ENCODE measurements at places on chromosomes 4 and X. TPM values are rescaled to one million over a fixed set of nuclear protein-coding genes. Genes with fewer than 3 reads are reported as not detected.

Gene NUP54
- 45.4 TPM for total RNA-seq

Gene RS1
- total RNA-seq = not detected

Gene CFAP299
- not detected for total RNA-seq

Gene GUCY1A1
- 2.4 TPM for total RNA-seq

Gene NBDY
- 12.4 TPM for total RNA-seq

Gene BRS3
- not detected for total RNA-seq

Gene NR3C2
- 1.2 TPM for total RNA-seq

Gene MGAT4D
- not detected for total RNA-seq

Gene CXorf49
- not detected for total RNA-seq

Gene TKTL2
- not detected for total RNA-seq

Gene NAP1L5
- total RNA-seq = 0.42 TPM

Gene HEPH
- total RNA-seq = 11.1 TPM

Gene ARMCX4
- 4.4 TPM for total RNA-seq

- DNase-seq = no peak
These were observed 3.7 kb downstream of the ADGRG4 start for GRCh38 chrX:136304493-136304892.

DNA sequence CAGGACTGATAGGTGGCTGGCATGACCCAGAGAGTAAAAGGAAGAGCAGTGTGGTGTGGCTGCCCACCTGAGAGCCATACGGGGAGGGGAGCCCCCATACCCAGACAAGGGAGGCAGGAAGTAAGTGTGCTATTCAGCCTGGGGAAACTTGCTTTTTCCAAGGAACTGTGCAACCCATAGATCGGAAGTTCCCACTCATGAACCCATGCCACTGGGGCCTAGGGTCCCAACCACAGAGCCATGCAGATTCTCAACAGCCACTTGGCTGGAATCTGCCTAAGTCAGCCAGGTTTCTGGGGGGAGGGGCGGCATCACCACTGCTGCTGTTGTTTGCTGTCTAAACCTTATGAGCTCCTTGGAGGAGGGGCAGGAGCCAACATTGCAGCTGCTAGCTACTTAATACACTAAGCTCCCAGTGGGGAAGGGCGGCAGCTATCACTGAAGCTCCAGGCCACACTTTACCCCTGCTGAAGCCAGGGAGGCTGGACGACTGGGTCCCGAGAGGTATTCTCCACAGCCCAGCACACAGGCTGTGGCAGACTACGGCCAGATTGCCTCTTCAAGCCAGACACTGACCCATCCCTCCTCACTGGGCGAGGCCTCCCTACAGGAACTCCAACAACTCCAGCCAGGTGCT lies 410.4 kb downstream of the INPP4B start:
- DNase-seq = no peak

DNA sequence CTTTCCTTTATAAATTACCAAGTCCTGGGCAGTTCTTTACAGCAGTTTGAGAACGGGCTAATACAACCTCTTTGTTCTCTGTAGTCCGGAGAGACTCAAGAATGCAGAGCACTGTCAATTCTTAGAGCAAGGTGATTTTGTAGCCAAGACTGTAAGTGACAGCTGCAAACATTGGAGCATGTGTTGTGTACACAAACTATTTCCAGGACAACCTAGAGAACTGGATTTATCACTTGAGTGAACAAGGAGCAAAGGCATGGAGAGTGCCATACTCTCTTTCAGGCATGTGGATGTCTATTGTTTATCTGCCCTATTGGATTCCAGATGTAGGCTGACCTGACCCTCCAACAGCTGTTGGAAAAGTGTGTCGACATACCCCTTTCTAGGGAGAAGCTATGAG lies 153.9 kb downstream of the SPANXN3 start:
- no peak for DNase-seq

DNA sequence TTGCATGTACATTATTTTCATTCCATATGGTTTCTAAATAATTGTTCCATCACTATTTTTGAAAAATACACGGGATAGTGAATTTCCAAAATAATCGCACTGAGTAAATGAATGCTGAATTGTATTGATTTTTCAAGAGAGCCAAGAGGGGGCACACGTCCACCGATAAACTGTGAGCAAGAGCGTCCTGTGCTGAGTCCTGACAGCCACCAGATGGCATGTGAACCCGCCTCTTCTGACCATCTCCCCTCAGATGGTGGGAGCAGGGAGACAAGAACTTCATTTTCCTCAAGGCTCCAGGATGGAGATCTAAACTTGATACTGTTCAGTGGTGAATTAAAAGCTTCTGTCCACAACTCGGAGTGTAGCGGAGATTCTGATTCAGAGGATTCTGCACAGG lies 30.6 kb upstream of the IL9R start:
- DNase-seq = no peak

- DNase-seq = no peak
These were observed 25.5 kb upstream of the TMSB4X start for GRCh38 chrX:12949205-12949926.

GRCh38 chr4:121185960-121186359 lies 21.8 kb upstream of the TNIP3 start:
- DNase-seq = no peak

- no peak for DNase-seq
These were observed 140.5 kb downstream of the CHRNA9 start for GRCh38 chr4:40475609-40476008.

GRCh38 chrX:154033848-154034247 lies 14.1 kb upstream of the IRAK1 start:
- DNase-seq = no peak

GRCh38 chr4:159018062-159018629 lies 84.7 kb upstream of the RAPGEF2 start:
- DNase-seq = no peak

- no peak for DNase-seq
These were observed 53.7 kb downstream of the GPM6A start for GRCh38 chr4:175758050-175759024.

- DNase-seq = no peak
These were observed 47.4 kb downstream of the PRDM5 start for GRCh38 chr4:120874792-120875774.

DNA sequence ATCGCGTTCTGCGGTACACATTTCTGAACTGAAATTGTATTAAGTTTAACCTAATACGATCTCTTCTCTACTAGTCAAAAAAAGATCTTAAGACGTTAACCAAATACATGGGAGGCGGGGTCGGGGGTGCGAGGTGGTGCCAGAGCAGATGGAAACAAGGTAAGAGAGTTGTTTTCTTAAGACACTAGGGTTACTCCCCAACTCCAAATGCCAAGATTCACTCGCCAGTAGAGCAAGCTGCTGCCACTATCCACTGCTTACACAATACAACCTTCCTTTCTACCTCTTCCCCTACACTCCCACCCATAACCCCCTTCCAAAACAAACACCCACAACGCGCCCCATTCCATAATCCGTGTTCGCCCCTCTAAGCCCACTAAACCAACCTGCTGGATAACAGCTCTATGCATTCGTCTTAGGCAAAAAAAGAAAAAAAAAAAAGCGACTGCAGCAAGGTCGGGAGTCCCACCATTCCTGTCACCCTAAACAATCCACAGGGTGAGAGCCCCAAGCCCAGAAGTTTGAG lies 1.3 kb downstream of the LCORL start:
- no peak for DNase-seq

GRCh38 chr4:185787926-185788679 lies 23.9 kb downstream of the SORBS2 start:
- DNase-seq = no peak

DNA sequence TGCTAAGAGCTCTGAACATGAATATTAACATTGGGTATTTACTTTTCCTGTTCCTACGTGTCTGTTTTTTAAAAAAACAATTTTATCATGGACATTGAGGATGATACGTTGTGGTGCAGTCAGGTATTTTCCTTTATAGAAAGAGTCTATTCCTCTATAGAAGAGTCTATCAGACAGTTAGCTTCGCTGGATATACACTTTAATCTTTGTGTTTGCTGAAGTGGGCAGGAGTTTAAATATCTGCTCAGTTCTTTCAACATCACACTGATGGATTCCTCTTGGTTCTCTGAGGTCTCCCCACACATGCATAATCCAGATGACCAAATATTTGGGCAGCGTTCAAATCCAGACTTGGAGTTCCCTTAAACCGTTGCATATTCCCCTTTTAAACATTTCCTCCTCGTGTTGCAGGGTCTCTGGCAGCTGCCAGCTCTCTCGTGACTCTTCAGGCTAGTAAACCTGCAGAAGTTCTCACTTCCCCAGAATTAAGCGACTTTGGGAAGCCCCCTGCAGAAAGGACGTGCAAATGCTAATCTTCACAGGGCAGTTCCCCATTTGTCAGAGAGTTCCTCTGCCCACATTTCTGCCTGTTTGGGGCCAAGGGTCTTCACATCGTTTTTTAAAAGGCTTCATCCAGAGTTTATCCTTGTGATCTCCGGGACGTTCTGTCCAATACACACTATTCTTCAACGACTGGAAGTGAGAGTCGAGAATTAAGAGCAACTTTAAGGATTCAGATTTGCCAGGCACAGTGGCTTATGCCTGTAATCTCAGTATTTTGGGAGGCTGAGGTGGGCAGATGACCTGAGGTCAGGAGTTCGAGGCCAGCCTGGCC lies 20.5 kb upstream of the DHRSX start:
- no peak for DNase-seq

DNA sequence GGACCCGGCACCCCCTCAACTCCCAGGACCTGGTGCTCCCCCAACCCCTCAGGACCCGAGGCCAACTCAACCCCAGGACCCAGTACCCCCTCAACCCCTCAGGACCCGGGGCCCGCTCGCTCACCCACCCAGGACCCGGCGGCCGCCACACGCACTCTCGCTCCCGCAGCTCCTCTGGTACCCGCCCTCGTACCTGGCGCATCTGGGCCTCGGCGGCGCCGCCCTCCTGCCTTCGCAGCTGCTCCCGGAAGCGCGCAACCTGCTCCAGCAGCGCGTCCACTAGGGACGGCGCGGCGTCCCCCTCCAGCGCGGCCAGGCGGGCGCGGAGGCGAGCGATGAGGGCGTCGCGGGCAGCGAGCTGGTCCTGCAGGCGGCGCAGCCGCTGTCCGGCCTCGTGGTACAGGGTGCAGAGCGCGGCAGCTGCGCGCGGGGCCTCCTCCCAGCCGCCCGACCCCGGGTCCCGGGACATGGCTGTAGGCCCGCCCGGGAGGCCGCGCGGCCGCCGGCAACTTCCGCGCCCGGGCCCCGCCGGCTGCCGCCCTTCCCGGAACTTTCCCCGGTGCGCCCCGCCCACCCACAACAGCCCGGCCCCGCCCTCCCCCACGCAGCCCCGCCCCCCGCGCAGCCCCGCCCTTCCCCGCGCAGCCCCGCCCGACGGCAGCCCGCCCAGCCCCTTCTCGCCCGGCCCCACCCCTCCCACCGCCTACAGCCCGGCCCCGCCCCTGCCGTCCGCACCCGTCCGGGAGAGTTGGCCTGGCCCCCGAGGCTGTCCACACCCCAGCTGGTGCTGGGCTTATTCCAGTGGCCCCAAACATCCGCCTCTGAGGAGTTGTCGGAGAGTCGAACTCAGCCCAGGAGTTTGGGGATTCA lies at the start of gene TNIP2:
Gene TNIP2 (minus strand): TSS at position 516 of the 870 bp plus-strand sequence. CDS start 47 bp downstream, at position 469.
- peak; percentile 42 for DNase-seq

DNA sequence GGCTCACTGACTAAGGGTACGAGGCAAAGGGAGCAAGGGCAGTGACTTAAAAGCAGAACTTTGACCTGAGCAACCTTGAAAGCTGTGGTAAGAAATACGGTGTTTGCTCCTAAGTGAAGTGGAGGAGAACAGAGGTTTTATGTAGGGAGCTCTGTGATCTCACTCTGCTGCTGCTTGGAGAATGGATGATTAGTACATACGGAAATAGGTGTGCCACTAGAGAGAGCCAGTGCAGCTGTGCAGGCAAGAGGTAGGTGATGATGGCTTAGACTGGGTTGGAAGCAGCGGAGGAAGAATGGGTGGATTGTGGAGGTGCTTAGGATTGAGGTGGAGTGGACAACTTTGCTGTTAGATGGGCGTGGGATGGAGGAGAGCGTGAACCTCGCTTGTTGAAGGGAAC lies 85.0 kb downstream of the FAM193A start:
- DNase-seq = no peak

- DNase-seq = no peak
These were observed 20.2 kb upstream of the TMEM184C start for GRCh38 chr4:147596981-147597380.

GRCh38 chr4:82811838-82812341 lies 13.3 kb upstream of the SCD5 start:
- DNase-seq = no peak

- DNase-seq = no peak
These were observed 126.7 kb downstream of the FRYL start for GRCh38 chr4:48653217-48654014.

- DNase-seq = no peak
These were observed 951.8 kb upstream of the IGFBP7 start for GRCh38 chr4:58061967-58062366.

DNA sequence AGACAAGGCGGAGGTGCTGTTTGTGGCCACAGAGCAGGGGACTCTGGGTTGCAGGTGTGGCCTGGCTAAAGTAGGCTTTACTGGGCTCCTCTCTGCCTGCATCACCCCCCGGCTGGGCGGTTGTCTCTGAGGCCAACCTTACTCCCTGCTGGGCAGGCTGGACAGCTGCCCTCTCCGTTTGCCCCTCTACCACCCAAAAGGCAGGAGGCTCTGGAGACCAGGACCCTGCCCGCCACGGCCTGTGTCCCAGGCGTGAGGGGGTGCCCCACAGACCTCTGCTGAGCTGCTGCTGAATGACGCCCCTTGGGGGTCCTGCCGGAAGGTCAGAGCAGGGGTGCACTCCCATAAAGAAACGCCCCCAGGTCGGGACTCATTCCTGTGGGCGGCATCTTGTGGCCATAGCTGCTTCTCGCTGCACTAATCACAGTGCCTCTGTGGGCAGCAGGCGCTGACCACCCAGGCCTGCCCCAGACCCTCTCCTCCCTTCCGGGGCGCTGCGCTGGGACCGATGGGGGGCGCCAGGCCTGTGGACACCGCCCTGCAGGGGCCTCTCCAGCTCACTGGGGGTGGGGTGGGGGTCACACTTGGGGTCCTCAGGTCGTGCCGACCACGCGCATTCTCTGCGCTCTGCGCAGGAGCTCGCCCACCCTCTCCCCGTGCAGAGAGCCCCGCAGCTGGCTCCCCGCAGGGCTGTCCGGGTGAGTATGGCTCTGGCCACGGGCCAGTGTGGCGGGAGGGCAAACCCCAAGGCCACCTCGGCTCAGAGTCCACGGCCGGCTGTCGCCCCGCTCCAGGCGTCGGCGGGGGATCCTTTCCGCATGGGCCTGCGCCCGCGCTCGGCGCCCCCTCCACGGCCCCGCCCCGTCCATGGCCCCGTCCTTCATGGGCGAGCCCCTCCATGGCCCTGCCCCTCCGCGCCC lies 920 bp downstream of the HTT-AS start:
- no peak for DNase-seq

DNA sequence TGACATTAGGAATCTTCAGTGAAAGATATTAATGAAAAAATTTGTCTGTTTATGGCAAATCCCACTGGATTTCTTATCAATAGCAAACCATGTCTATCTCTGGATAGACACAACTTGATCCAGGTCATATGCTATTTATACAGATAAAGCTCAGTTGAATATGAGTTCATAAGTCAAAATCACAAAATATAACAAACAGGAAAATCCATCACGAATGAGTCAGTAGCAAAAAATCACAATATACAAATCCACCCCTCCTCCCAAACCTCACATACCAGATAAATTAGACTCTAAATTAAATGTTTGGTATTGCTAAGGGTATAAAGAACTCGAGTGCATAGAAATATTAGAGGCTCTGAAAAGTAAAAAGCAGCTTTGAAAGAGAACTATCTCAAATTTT lies 420.5 kb downstream of the TLL1 start:
- DNase-seq = no peak

Measured in esophagus squamous epithelium (tissue), 5 donors.